ENCODE measurements at places on chromosomes 5 and 9.
A peak's percentile ranks its signal among the peaks of the same experiment; 100 is the strongest.

DNA sequence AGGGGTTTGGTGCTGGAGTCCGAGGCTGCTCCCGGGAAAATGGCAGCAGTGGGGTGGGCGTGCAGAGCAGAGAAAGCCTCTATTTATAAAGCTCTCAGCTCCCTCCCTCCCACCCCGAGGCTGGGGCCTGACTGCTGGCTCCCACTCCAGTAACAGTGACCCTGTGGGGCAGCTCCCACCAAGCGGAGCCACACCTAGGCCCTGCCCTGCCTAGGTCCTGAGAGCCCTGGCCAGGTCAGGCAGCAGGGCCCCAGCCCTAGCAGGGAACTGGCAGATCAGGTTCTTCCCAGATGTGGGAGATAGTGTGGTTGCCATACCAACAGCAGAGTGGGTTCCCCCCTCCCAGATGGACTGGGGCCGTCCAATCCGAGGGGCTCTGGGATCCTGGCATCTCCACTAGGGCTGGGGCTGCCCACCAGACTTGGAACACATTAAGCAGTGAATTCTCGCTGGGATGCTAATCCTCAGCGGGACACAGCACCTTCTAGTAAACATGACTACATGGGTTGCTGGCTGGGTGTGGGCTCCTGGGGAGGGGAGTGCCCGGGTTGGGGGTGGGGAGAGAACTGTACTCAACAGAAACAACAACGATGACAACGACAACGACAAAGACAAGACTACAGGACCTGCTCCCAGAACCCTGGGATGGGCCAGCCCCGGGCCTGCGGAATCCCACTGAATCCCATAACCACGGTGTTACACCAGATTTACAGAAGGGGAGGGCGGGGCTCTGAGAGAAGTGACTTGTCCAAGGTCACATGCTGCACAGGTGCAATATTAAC, 1.5 kb downstream of the SH3GLB2 start:
- DNase-seq, result no peak

GRCh38 chr5:1415626-1416360, 29.4 kb downstream of the SLC6A3 start:
- no peak for DNase-seq

GRCh38 chr5:139658928-139659667, 10.9 kb downstream of the CXXC5 start:
- no peak for DNase-seq

GRCh38 chr5:137179203-137179602, 319.9 kb downstream of the SPOCK1 start:
- no peak for DNase-seq

GRCh38 chr5:42520203-42520602, 97.0 kb downstream of the GHR start:
- DNase-seq, result no peak

DNA sequence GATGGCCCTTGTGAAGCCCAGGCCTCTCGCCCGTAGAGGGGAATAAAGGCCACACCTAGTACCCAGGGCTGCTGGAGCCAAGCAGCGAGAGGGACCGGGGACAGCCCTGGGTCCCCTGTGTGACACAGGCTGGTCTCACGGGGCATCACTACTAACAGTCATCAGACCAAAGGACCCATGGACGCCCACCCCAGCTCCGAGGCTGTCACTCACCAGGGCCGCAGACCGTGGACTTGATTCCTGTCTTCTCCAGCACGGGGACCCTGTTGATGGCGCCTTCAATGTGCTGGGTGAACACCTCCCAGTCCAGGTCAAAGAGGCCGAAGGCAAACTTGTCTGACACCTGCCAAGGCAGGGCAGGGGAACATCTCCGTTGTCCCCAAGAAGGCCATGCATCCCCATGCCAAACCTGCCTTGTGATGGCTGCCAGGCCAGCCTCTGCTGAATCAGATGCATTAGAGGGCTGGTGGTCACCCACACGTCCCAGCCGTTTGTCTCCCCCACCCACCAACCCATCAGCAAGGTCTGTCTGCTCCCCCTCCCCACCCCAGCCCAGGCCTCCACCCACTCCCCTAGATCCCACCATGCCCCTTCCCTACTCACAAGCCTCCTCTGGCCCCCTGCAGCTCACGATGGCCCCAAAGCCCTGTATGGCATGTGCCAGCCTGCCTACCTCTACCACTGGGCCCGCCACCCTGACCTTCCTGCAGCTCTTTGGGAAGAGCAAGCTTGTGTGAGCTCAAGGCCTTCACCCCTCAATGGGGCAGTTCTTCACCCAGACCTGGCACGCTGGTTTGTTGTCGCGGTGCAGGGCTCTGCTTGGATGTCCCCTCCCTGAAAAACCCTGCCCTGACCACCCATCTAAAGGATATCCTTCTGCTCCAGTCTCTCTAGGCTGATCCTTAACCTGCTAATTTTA, 20.8 kb downstream of the SARDH start:
- no peak for DNase-seq

- no peak for DNase-seq
These were observed 425.3 kb upstream of the CLINT1 start for GRCh38 chr5:158284242-158284641.

GRCh38 chr5:17255471-17256021, 38.1 kb downstream of the BASP1 start:
- peak; percentile 51 for DNase-seq

DNA sequence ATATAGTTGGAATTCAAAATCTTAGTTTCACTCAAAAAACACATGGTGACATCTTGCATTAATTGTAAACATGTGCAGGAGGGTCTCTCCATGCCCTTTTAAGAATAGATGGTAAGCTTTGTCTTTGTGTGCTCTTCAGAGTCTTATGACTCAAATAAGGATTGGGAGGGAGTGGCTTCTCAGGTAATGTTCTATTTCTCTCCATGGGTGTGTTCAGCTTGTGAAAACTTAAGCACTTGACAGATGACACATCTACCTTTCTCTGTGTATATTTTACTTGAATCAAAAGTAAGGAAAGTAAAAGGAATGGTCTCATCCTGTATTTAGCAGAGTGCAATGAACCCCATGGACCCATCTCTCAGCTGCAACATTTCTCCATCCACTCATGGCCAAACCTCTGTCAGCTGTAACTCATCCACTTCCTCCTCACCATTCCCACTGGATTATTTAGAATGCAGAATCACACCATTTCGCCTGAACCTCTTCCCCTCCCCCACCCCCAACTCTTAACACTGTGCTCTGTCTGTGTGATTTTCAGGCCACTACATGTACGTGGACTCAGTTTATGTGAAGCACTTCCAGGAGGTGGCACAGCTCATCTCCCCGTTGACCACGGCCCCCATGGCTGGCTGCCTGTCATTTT, 82.1 kb downstream of the MAMDC2 start:
- DNase-seq, result no peak

GRCh38 chr9:14881006-14881405, 29.2 kb downstream of the FREM1 start:
- no peak for DNase-seq

DNA sequence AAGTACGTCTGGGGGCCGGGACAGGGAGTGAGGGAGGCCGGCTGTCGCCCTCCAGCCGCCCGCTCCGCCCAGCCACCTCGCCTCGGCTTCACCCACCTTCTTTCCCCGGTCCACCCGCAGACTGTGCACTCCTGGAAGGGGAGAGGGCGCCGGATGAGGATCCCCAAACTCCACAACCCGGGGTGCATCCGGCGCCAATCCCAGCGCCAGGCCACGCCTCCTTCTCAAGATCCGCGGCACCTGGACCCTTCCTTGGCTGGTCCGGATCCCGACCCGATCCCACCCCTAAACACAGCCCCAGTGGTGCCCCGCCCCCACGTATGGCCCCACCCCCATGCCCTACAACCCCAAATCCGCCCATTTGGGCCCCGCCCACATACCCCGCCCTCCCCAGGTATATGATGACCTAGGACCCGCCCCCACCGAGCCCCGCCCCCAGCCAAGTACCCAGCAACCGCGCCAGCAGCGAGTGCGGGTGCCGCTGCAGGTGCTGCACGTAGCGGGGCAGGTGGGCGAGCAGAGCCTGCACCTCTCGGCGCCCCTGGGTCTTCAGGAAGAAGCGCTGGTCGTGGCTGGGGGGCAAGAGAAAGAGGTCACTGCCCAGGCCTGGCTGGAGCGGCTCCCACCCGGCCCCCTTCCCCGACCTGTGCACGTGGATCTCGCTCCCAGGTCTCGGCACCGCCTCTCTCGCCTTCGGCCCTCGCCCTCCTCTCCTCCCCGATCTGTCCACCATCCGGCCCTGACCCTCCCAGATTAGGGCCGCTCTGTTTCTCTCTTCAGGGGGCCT, 3.2 kb downstream of the PIP5KL1 start:
- no peak for DNase-seq

DNA sequence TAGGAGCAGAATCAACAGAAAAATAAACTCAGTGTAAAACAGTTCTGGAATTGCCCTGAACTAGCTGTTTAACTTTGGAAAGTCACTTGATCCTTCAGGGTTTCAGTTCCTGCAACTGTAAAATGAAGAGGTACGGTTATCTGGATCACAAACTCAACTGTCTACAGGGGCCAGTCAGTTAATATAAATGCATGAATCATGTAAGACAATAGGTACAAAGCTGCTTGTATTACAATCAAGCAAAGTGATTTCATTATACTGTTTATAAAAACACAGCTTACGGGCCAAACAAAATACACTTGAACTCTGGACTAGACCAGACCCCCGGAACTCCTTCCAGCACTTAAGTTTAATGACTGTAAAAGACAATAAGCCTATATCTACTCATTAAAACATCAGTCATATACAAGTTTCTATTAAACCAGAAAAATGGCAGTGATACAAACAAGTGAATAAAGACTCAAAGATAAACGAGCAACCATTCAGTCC, 73.0 kb downstream of the MRPS27 start:
- no peak for DNase-seq

GRCh38 chr5:96248131-96248530, 184.9 kb downstream of the PCSK1 start:
- no peak for DNase-seq

DNA sequence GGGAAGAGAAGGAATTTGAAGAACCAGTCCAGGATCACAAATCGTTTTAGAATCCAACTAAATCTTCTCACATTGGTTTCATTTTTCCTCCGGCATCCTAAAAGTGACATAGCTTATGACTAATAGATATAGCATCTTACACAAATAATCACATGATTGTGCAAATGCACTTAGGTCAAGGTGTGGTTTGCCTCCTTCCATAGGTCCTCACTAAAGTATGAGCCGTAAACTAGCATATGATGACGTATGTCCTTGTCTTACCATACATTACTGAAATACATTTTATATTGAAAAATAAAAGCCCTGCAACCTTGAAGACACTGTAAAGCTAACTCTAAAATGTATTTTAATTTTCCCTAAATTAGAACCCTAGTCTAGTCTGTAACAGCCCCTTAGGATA, 362.7 kb upstream of the ADAMTS16 start:
- no peak for DNase-seq

DNA sequence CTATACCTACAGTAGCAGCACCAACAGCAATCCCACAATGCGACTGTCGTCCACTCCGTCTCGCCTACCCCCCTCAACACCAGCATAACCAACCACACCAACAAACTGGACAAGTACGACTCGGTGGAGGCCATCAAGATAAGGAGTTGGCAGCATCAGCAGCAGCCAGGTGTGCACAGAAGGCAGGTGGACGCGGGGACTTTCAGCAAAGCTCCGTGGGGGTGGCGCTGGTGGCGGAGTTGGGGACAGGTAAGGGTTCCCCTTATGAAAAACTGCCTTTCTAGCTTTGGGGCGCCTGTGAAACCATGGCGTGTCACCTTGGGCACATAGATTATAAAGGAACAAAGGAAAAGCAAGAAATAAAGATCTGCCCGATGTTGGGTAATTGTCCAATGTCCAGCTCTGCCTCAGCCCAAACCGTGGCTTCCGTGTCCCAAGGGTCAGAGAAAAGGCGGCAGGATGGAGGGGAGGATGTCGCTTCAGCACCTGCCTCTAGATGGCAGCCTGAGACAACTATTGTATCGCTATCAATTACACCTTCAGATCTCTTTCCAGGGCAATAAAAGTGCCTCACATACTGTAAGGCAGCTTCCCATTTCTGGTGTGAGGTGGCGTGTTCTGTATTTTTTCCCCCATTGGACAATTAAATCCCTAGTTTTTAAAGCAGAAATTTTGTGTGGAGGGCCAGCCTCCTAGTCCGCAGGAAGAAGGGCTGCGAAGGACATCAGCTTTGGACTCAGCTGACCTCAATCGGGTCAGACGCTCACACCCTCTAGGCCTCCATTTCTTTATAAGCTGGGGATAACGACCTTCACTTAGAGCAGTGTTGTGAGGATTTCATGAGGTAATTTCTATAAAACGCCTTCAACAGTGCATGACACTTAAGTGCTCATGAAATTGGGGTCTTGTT, 58.8 kb downstream of the MTRR start:
- no peak for DNase-seq

- no peak for DNase-seq
These were observed 41.9 kb downstream of the CFAP90 start for GRCh38 chr5:7808998-7809397.

GRCh38 chr9:85521371-85522197, 220.2 kb downstream of the AGTPBP1 start:
- no peak for DNase-seq

DNA sequence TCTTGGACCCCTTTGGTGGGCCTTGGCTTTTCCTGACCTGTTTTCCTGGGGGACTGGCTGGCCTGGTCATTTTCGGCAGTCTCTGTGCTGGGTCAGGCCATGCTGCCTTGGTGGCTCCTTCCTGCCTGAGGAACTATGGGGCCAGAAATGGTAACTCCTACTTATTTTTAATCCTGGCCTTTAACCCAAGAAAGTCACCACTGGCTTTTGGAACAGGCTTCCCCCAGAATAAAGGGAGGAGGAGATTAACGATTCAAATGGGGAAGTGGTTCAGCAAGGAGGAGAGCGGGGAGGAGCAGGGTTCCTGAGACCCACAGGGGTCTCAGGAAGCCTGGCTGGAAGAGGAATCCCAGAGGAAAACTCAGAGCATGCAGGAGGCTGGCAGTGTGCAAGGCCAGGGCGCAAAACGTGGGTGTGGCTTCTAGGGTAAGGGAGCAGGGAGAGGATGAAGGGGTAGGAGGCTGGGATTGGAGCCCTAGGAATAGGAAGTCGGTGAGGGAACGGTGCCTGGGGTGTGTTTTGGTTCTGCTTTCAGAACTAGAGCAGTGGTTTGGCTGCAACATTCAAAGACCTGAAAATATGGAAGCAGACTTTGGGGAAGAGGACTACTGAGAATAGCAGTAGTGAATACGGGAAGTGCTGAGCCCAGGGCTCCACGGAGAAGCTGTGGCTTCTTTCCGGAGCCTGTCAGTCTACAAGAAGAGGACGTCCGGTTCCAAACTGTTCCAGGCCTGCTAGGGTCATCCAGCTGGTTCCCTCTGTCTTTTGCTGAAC, 271.1 kb upstream of the KLF4 start:
- no peak for DNase-seq

DNA sequence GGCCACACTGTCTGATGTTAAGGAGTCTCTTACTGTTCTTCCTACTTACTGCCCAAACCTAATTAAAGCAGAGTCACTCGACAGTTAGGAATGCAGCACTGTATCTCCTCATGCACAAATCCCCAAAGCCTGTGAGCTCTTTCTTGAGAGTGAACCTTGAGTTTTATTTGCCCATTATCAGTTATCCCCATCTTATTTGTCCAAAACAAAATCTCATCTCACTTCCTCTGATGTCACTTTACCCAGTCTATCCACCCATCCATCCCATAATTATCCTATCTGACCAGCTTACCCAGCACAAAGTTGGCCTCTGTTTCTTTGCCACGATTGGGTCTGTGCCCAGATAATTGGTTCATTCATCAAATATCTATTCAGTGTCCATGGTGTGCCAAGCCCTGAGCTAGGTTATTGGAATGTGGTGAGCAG, 250.8 kb downstream of the SLIT3 start:
- no peak for DNase-seq

- DNase-seq, result no peak
These were observed 247.5 kb downstream of the ARRDC3 start for GRCh38 chr5:91135475-91136248.
